ENCODE measurements at places on chromosomes 2 and 18. TPM values are rescaled to one million over a fixed set of nuclear protein-coding genes. Genes with fewer than 3 reads are reported as not detected.

- DNase-seq, result peak; percentile 16
These were observed 56.9 kb upstream of the CCDC141 start for GRCh38 chr2:179106676-179107428.

- no peak for DNase-seq
These were observed 139.9 kb downstream of the VWC2L start for GRCh38 chr2:214550786-214551185.

Gene REG1B
- total RNA-seq, result not detected

DNA sequence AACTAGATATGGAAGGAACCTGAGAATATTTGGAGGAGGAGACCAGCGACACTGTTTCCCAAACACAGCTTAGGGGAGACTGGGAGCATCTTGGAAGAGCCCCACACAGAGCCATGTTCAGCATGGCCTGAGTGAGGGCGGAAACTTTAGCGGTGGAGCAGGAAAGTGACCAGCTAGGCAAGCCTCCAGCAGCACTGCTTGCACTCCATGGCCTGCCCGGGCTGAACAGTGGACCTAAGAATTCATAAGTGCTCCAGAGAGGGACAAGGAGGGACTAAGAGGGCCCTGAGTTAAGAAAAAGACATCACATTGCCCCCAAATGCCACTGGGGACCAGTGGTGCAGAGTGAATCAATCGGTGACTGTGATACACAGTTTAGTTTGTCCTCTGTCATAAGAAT lies 566.4 kb downstream of the TNS1 start:
- DNase-seq, result no peak

GRCh38 chr2:22449696-22450095 lies 935.3 kb upstream of the KLHL29 start:
- DNase-seq, result no peak

DNA sequence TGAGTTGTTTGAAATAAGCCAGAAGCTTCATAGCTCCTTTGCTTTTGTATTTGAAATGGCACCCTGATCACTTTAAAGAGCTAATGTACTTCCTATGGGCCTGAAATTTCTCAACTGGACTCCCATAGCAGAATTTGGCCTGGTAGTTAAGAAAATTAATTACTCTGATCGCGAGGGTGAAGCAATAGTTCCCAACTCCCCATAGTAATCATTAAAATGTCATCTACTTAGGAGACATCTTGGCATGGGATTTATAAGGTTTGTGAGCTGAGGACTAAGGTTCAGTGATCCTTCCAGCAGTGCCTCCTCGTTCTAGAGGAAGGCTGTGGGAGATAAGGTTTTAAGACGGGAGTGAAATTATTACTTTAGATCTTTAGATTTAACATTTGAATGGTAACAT lies 581.0 kb downstream of the ARHGAP15 start:
- no peak for DNase-seq
